Left lung (tissue), 14 donors: ENCODE measurements at places on chromosomes 5 and 9. TPM values are rescaled to one million over a fixed set of nuclear protein-coding genes. Genes with fewer than 3 reads are reported as not detected.

SHISAL2B gene
- total RNA-seq, result 0.45 TPM

NEURL1B gene
- total RNA-seq, result 22.0 TPM

FCN2 gene
- total RNA-seq, result not detected

FOXD4L4 gene
- total RNA-seq, result 0.50 TPM
